ENCODE measurements at places on chromosomes 7 and 10.

GRCh38 chr7:129771201-129771927 lies 159.8 kb downstream of the NRF1 start:
- DNase-seq = no peak

- DNase-seq = no peak
Measured at GRCh38 chr10:76303682-76304316, 872.4 kb downstream of the LRMDA start.

- DNase-seq = no peak
Measured at GRCh38 chr7:5870311-5870710, 10.3 kb upstream of the OCM start.

DNA sequence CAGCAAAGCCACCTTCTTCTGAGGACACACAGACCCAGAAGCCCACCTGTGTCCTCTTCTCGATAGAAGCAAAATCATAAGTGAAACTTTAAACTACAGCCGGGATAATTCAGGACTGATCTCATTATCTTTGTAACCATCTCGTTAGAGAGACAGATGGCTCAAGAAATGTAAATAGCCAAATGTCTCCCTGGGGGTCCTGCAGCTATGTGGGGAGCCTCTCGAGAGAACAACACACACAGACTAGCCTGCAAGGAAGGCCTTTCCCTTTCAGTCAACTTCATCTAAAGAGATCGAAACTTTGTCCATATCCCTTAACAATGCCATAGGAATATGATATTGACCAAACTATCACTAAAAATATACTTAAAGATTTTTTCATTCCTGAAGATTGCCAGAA lies 93.5 kb downstream of the VWC2 start:
- DNase-seq = no peak

DNA sequence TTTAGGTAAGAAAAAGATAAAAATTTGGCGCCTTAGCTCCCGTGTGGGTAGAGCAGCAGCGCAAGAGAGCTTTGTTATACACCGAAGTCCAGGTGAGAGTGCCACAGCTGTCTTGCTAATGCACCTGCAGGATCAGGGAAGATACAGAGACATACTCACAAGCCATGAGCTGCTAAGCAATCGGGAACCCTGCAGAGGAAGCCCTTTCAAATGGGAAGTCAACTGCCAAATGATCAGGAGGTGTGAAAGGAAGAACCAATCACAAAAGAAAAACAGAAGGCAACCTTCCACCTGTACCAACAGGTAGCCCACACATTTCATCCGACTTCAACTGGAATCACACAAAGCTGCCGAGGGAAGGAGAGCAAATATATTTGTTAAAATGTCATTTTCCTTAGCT lies 610.5 kb upstream of the PFKP start:
- no peak for DNase-seq

- no peak for DNase-seq
Measured at GRCh38 chr7:7816084-7816483, 97.7 kb upstream of the RPA3 start.

GRCh38 chr10:52019077-52019555 lies 295.0 kb upstream of the DKK1 start:
- no peak for DNase-seq

GRCh38 chr10:124366825-124367224 lies 51.9 kb downstream of the OAT start:
- no peak for DNase-seq

DNA sequence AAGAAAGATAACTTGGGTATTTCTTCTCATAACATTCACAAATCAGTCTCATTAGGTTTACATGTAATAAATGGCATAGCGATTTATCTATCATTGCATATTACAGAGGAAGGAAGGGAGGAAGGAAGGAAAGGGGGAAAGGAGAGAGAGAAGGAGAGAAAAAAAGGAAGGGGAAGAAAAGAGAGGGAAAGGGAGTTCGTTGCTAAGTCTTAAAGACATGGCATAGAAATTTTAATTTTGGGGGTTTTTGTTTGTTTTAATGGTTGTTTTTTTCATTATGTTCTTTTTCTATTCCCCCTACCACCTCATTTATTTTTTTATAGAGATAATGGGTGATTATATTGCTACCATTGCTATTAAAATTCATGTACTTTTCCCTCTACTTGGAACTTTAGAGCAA lies 604.3 kb downstream of the IPMK start:
- no peak for DNase-seq

- DNase-seq = no peak
Measured at GRCh38 chr7:100888291-100888987, 1.1 kb downstream of the UFSP1 start.

GRCh38 chr7:132654150-132654549 lies 77.9 kb upstream of the PLXNA4 start:
- DNase-seq = no peak

GRCh38 chr10:116748041-116748440 lies 5.7 kb upstream of the HSPA12A start:
- no peak for DNase-seq

DNA sequence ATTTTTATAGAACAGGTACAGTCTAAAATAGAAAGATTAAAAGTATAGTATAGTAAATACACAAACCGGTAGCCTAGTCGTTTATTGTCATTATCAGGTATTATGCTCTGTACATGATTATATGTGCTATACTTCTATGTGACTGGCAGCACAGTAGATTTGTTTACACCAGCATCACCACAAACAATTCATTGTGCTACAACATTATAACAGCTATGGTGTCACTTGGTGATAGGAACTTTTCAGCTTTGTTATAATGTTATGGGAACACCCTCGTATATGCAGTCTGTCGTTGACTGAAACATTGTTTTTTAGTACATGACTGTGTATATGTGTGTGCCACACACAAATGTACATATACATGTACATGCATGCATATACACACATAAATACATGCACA lies 19.1 kb downstream of the ZNF365 start:
- DNase-seq = no peak

GRCh38 chr7:117659531-117660011 lies 179.7 kb downstream of the CFTR start:
- no peak for DNase-seq

DNA sequence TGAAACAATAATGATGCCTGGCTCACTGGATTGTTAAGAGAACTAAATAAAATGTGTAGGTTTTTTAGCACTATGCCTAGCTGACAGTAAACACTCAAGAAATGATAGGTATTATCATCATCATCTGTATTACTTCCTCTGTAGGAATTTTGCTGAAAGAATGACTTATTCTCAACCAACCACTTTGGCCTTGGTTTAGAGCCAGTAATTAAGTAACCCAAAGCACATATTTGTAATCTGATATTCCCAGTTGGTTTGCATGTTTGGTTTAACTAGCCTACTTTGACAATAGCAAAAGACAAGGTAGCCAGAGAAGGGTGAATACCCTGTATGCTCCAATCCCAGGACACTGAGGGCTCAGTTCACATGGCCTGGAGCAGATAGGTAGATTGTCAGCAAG lies 34.4 kb downstream of the BCAP29 start:
- no peak for DNase-seq

GRCh38 chr10:25797888-25798429 lies 136.1 kb upstream of the MYO3A start:
- no peak for DNase-seq

GRCh38 chr7:46558482-46559193 lies 637.6 kb upstream of the IGFBP3 start:
- DNase-seq = no peak

DNA sequence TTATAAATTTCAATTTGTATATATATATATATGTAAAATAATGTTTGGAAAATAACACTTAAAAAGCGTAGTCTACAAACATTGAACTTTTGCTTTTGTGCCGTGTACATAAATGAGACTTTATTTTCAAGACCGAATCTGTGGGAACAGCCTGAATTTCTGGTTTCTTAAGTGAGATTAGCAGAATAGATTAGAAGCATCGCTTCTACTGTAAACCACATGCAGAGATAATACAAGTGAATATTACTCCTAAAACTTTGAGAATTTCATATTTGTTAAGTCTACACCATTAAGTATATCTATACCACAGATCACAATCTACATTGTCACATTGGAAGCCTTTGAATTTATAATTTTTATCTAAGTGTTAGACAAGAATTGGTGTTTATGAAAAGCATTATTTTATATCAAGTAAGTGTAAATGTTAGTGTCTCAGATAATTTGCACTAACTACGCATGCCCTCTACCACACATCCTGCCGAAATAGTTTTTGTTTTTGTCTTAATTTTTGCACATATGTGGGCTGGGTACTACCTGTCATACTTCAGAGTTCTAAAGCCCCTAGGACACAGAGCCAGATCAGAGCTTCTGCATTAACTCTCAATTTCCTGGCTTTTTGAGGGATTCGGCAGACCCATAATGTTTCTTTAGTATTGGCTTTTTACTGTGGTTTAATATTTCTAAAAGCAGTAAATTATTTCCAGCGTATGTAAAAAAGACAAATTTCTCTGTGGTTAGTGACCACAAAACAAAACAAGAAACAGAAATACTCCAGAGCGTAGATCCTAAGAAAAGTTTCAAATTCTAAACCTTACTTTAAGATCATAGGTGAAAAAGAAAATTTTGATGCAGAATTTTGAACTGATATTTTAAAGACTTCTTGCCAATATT lies 20.0 kb downstream of the TWIST1 start:
- no peak for DNase-seq

DNA sequence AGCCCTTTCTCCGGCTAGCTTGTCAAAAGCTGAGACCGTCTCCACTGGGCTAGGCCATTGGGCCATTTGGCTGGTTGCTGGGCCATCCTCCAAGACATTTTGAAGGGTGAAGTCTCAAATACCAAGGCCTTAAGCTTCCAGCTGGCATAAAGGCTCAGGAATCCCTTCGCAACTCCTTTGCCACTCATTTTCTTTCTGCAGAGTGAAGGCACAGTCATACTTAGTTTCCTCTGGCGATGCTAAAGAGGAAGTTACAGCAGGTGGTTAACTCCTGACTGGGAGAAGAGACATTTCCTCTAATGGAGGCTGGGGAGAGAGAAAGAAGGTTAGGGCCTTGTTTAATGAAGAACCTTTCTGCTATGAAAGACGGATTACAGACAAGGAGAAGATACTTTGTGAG lies 4.8 kb upstream of the REPIN1 start:
- DNase-seq = no peak

- no peak for DNase-seq
Measured at GRCh38 chr10:4686644-4686996, 139.4 kb upstream of the AKR1E2 start.

DNA sequence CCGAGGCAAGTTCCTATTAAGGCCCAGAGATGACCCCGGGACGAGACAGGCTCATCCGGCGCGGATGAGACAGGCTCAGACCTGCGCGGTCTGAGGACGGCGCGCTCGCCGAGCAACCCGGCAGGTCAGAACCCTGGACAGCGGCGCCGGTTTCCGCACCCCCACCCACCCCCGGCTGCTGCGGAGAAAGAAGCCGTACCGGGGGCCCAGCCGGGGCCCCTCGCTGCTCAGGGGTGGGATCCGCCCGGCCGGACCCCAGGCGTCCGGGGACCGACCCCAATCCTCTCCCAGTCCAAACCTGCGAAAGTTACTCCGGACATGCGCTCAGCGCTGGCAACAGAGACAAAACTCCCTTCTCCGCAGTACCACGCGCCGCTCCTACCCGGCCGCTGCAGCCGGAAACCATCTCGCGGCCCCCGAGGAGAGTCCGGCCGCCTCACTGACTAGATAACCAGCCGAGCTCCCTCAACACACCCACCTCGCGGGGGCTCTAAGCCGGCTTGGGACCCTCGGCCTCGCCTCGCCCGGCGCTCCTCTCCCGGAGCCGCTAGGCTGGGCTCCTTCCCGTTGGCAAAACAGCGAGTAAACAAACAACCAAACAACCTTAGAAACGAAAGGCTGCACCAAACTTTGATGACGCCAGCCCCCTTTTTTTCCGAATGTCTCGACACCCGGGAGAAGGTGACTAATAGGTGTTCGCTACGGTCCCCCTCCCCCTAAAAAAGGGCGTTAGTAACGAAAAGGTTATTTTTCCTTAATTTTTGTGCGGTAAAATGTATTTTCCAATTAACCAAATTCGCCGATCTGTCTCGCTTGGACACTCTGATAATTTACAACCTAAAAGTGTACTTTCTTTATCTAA lies 2.3 kb upstream of the DRGX start:
- peak; percentile 13 for DNase-seq

GRCh38 chr10:21495752-21496342 lies 29.6 kb downstream of the SKIDA1 start:
- DNase-seq = peak; percentile 72

DNA sequence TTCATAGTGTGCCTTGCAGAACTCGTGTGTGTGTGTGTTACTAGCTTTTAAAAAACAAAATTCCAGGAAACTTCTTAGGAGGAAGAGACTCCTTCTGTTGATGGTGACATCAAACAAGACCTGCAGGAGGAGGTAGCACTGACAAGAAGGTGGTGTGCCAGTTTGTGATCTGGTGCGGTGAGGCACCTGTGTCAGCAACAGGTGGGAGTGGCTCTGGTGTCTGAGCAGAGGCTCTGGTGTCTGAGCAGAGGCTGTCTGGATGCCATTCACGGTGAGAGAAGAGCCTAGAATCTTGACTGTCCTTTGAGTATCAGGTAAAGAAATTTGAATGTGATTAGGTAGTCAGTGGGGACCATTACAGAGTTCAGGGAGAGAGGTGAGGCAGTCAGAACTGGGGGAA lies 122.8 kb downstream of the INPP5A start:
- DNase-seq = no peak

- DNase-seq = no peak
Measured at GRCh38 chr7:26213807-26214515, 12.4 kb downstream of the CBX3 start.

DNA sequence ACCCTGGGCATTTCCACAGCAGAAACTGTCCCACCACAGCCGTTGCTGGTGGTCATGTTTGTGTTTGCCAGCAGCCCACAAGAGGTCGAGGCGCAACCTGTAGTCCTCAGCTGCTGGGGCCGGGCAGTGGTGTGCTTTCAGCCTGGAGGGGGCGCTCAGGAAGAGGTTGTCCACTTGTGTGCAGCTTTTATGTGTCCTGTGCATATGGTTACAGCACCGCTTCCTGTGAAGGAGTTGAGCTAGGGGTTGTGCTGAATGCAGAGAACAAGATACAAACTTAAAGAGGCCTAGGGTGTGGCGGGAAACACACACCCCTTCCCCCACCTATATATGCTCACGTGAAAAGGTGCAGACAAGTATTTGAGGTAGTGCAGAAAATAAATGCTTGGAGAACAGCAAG lies 29.5 kb upstream of the PFKFB3 start:
- DNase-seq = peak; percentile 30

DNA sequence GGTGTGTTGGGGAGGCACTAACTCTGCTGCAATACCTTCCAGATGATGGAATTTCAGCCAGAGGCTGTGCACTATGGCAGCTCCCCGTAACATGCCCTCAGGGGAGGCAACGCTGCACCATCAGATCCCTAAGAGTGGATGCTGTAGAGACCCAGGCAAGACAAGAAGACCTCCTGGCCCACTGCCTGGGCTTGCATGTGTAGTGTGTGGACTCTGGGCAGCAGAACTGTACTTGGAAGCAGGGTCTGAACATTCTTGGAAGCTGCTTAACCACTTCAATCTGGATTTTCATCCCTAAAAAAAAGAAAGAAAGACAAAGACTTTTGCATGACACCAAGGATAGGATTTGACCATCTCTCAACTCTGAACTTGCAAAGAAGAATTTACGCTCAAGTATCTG lies 297.5 kb upstream of the NRP1 start:
- DNase-seq = no peak

- DNase-seq = no peak
Measured at GRCh38 chr7:27615420-27616185, 47.1 kb downstream of the HIBADH start.

GRCh38 chr10:119023553-119023868 lies 6.0 kb upstream of the NANOS1 start:
- no peak for DNase-seq

Data from stimulated activated CD4-positive, alpha-beta T cell treated with anti-CD3 and anti-CD28 coated beads, Interleukin-1b, Interleukin-23, amount 100 ng/mL, for 1 hour (primary cell).